Substantia nigra (tissue), 51 donors: ENCODE measurements at places on chromosomes 7 and 10.

GRCh38 chr10:37856881-37857286 lies 526 bp downstream of the ZNF248 start:
- DNase-seq: peak; percentile 30

DNA sequence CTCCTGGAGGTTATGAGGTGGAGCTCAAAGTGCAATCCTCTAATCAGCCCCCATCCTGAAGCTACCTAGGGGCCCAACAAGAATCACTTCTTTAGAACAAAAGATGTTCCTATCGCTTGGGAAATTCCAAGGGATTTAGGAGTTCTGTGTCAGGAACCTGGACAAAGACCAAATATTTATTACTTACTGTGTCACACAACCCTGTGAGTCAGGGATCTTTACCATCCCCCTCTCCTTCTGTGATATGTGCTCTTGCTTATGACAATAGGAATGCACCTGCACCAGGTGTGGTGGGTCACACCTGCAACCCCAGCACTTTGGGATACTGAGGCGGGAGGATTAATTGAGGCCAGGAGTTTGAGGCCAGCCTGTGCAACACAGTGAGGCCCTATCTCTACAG lies 485.8 kb downstream of the PLXDC2 start:
- DNase-seq: no peak

DNA sequence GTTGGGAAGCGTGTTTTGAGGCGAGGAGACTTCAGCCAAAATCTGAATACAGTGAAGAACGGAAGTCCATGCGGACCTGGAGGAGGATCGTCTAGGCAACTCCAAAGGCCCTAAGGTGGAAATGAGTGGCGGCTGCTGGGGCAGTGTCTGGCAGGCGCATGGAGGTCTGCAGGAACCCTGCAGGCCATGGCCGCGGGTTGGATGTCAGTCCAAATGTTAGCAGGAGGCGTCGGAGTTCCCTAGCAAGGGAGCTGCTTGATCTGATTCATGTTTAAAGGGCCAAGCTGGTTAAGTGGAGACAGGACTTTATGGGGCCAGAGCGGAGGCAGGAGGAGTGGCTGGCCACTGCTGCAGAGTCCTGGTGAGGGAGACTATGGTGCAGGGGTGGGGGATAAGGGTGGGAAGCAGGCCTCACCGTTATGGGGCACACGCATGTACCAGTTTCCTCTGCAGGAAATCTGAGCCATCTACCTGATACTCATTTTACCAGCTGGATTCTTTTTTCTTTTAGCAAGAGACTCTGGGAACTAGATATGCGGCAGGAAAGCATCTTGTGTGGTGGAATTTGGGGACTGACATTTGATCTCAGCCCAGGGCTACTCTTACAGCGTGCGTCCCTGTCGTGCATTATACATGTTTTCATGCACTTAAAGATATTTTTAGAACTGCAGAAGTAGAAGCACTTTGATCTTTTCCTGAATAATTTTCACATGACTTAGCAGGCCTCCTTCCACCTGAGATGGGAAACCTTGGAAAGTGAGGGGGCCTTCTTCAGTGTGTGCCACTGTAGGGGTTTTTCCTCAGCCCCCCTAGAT lies 6.6 kb upstream of the REPIN1 start:
- no peak for DNase-seq

GRCh38 chr10:22320591-22321155 lies at the start of gene BMI1:
Gene BMI1, plus strand, starts transcription at chr10:22321099. Its CDS starts 5,351 bp downstream, at chr10:22326450.
- peak; percentile 62 for DNase-seq

- DNase-seq: no peak
Measured at GRCh38 chr7:112819536-112819935, 29.3 kb upstream of the TMEM168 start.

GRCh38 chr7:150969475-150969874 lies 8.6 kb downstream of the KCNH2 start:
- no peak for DNase-seq

- no peak for DNase-seq
Measured at GRCh38 chr7:2478800-2479199, 2.6 kb upstream of the GRIFIN start.

DNA sequence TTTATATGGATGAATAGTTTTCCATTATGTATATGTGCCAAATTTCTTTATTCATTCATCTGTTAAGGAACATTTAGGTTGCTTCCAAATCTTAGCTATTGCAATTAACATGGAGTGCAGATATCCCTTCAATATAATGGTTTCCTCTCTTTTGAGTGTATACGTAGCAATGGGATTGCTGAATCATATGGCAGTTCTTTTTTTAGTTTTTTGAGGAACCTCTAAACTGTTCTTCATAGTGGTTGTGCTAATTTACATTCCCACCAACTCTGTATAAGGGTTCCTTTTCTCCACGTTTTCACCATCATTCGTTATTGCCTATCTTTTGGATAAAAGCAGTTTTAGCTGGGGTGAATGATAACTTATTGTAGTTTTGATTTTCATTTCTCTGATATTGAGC lies 46.5 kb downstream of the FAS start:
- DNase-seq: no peak

GRCh38 chr10:93403152-93404047 lies 78.7 kb downstream of the MYOF start:
- no peak for DNase-seq

DNA sequence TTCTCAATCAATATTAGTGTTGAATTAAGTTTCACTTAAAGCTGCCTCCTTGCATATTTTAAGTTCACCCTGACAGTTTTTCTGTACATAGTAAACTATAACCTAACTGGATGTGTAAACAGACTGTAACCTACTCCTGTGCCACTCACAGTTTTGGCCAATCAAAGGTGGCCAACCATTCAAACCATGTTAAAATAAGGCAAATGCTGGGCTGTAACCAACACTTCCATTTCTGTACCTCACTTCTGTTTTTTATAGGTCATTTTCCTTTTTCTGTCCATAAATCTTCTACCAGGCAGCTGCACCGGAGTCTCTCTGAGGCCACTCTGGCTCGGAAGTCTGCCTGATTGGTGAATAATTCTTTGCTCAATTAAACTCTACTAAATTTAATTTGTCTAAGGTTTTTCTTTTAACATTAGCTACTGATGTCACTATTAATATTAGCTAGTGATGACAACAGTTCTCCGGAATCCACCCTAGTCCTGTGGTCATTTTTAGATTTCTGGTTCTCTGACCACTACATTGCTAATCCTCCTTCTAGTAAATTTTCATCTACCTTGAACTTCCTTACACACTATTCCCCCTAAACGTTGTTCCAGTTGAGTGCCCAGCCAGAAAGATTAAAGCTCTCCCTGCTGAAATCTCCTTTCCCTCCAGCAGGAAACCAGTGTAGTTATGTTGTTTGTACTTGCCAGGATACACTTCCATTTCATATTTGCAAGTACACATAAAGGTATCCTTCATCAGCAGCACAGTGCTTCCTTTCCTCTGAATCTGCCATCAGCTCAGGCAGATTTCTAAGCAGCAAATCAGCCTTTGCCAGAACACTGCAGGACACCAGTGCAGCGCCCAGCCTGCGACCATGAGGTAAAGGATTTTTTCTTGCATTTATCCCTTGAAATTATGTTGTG lies 18.6 kb upstream of the IFIT2 start:
- no peak for DNase-seq

DNA sequence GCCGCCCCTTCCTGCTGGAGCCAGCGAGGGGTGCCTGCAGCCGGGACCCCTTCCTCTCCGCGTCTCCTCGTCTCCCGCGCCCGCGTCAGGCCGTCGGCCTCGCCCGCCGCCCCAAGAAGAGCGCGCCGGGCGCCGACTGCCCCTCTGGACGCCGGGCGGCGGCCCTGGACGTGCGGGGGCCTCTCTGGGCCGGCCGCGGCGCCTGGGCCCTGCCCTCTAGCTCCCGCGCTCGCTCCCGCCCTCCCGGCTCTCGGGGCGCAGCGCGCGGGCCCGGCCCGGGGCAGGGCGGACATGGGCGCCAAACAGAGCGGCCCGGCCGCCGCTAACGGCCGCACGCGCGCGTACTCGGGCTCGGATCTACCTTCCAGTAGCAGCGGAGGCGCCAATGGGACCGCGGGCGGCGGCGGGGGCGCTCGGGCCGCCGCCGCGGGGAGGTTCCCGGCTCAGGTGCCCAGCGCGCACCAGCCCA lies 704 bp downstream of the ZNRF2 start:
- no peak for DNase-seq

DNA sequence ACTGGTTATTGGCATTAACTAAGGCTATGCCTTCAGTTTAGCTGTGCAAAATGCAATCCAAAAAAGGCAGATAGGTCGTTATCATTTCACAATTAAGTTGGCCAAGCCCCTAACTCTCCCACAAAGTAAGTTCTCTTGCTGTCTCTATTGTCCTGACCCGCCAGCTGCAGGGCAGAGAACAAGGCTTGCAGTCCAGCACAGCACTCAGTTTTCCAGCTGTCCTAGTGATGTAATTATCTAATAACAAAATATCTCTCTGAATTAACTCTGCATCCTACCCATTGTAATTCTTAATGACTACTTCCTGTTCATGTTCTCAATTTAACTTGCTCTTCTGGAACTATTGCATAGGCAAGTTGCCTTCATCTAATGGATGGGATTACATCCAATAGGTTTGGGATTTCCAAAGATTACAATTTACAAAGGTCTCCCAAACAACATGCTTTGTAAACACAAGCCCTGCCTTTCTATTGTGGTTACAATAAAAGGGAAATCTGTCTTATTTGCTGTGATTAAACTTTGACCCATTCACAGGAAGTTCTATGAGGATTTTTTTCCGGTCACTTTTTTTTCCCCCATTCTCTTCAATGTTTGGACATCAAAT lies 55.2 kb downstream of the CDK6 start:
- DNase-seq: no peak

- no peak for DNase-seq
Measured at GRCh38 chr10:47371629-47372485, 12.2 kb downstream of the ZNF488 start.

DNA sequence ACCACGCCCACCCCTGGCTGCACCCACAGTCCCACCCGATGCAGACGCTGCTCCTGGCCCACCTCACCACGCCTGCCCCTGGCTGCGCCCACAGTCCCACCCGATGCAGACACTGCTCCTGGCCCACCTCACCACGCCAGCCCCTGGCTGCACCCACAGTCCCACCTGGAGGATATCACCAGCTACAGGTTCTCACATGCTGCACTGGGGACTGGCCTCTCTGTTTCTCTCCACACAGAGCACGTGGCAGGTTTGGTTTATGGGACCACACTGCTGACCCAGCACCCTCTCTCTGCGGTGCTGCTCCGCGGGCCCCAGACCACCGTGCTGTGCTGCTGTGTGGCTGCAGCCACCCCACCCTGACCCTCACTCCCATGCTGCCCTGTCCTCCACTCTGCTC lies 120.9 kb downstream of the VIPR2 start:
- DNase-seq: no peak

DNA sequence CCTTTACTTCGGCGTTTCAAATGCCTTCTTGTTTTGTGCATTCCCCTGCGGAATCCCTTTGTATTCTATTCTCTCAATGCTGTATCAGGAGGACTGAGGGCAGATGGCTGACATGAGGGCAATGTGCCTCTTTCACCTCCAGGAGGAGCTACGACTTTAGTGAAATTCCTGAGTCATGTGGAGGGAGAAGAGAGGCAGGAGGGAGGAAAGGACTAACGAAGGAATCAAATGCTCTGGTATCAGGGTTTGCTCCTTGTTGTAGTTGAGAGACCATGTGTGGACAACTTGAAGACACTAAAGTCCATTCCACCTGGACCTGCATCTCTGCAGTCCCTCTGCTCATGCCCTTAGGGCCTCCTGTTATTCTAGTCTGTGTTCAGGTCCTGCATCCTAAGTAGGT lies 40.2 kb upstream of the PRSS58 start:
- no peak for DNase-seq

DNA sequence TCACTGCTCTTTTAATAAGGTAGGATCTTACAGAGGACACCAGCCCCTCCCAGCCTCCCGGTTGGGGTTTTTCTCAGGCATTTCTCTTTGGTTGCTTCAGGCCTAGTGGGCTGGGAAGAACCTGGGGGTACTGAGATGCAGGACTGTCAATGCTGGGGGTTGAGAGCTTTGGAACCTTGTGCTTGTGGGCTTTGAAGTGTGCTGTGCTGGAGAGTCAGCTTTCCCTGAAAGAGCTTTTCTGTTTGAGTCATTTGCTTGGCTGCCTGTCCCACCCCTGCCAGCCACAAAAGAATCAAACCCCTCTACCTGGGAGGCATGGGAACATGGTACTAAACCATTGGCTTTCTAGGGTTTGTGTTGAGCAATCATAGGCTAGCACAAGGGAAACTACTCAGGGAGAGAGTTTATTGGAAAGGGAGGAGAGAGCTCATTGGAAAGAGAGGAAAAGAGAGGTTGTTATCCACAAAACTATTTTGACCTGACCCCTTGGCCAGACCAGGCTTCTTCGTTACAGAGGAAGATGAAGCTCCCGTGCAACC lies 1.4 kb downstream of the SCD start:
- no peak for DNase-seq

- no peak for DNase-seq
Measured at GRCh38 chr10:8360365-8360764, 305.9 kb downstream of the GATA3 start.

DNA sequence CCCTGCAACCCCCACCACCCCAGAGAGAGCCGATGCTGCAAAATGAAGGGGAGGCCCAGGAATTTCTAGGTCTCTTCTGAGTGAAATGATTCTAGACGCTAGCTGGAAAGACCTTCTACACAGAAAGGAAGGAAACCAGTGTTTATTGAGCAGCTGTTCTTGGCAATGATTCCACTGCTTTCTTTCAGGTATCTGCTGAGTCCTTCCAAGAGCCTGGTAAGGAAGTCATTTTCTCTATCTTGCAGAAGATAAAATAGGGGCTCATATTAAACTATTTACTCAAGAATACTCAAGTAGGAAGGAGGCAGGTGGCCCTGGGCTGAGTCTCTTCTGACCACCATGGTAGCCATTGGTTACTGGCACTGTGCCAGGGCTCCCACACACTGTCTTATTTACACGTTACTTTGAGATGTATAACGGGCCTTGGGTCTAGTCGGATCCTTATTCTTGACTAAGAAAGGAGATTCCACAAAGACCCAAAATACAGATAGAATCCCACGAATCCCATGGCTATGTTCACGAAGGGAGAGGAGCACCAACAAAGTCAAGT lies 112.1 kb downstream of the GALNT11 start:
- DNase-seq: no peak

DNA sequence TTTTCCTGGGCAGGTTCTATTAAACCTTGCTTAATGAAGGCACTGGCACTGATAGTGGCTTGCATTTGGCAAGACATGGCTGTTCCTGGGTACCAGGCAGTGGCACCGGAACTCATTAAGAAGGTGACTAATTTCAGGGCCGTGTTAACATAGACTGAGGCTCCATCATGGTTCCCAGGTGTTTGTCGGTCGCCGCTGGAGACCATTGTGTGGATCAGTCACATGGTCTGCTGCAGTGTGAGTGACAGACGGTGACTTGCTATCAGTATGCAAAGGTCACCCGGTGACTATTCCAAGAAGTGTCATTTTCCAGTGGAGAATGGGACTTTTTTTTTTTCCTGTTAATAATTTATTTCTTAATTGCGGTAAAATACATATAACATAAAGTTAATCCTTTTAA lies 106.3 kb downstream of the INSYN2A start:
- DNase-seq: no peak

GRCh38 chr7:20449176-20449575 lies 118.5 kb downstream of the ITGB8 start:
- no peak for DNase-seq

DNA sequence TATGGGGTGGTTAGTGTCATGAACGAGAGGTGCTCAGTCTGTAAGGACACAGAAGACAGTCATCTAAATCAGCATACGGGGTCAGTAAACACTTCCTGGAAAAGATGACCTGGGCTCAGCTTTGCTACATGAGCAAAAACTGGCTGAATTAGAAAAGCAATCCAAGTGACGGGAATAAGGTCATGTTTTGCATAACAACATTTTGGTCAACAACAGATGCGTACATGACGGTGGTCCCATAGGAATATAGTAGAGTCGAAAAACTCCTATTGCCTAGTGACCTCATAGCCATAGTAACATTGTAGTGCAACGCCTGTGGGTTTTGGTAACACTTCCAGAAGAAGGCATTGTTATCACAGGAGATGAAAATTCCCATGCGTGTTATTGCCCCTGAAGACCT lies 92.9 kb downstream of the CTNNA3 start:
- DNase-seq: no peak
